Cerebellar cortex (tissue), 1 donor: ENCODE measurements at places on chromosomes 5 and 9.

DNA sequence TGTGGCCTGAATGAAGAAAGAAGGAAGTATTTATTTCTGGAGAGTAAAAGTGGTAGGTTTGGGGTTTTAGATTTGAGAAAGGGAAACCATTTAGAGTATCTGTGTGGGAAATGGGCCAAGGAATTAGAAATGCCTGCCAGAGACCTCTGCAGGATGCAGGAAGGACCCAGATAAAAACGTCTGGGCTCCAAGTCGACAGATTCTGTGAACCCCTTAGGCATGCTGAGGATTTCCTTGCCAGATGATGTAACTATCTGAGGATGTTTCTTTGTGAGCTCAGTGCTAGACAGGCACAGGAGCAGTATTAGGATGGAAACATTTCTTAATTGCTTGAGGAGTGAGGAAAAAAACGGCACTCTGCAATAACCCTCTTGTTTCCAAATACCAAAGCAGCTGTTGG is 251.8 kb upstream of the DMRT1 start:
- DNase-seq, result peak; percentile 55

DNA sequence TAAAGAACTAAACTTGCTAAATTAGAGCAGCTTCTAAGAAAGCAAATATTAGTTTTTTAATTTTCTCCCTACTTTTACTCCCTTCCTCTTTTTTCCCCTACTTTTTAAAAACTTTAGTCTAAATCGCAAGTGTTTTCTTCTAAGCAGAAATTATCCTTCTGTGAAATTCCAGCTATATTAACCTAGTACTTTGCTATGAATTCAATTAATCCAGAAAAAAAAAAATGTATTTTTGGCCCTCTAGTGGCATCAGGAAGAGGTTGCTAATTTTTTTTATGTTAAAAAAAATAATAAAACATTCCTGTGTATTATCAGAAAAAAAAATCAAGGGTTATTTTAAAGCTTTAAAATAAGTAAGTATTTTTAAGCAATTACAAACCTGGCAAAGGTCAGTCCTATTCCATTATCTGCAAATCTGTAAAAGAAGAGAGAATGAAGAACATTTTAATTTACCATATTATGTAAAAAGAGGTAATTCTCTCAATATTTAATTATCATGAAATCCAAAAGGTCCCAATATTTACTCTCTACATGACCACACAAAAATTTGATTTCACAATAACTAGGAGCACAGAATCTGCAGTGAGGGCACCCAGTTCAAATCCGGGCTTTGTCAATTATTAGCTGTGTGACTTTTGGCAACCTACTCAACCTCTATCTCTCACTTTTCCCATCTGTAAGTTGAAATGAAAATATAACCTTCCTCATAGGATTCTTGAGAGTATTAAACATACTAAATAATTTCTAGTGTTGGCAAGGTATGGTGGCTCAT is 52.0 kb downstream of the CEMIP2 start:
- DNase-seq, result no peak

GRCh38 chr5:18281947-18282581 is 647.8 kb downstream of the TAF11L14 start:
- peak; percentile 69 for DNase-seq

- DNase-seq, result peak; percentile 65
Measured at GRCh38 chr5:132812123-132812765, 858 bp upstream of the SOWAHA start.

GRCh38 chr5:122392824-122393223 is 80.8 kb downstream of the SNCAIP start:
- DNase-seq, result no peak

DNA sequence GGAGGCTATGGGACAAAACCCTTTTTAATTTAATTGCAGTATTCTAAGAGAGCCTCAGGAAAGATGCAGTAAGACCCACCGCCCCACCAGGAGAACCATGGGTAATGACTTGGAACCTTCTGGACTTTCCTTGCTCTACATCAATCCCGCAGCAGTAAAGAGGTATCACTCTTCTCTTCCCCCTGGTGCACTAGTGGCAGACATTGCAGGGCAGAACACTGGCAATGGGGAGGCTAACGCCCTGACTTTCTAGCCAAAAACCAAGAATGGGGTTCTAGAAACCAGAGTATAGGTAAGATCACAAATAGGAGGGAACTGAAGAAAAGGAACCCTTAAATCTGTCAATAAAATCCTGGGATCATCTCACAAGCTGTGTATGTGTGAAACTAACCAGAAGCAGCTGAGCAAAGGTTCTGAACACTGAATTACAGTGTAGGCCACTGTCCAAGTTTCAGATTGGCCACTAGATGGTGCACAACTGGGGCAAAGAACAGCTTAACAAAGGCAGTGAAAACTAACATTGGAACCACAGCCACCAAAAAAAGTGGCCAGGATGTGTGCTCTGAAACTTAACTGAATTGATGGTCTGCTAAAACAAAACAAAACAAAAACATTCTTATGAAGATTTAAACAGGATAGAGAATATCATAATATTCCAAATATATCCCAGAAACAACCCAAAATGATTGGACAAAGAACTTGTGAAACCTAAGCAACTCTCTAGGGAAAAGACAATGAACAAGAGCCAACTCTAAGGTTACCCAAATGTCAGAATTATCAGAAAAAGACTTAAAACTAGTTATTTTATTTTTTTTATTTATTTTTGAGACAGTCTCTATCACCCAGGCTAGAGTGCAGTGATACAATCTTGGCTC is 6.6 kb upstream of the FAM151B start:
- peak; percentile 58 for DNase-seq

DNA sequence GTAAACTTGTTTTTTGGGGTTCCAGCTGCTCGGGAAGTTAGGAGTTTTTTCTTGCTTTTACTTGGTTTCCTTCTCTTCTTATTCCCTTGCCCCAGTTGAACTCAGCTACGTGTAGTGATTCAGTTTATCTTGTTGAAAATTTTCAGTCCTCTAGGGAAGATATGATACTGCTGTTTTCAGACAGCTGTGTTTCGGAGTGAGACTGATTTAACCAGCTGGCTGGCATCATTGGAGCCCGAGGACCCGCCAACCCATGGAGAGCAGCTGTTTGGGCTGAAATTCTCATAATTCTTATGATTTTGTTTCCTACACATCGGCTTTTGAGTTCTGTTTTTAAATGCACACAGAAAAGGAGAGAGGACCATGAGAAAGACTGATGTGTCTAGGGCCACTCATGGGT is 271.5 kb downstream of the NR3C1 start:
- DNase-seq, result no peak

- no peak for DNase-seq
Measured at GRCh38 chr5:170263906-170264305, 31.1 kb downstream of the C5orf58 start.

DNA sequence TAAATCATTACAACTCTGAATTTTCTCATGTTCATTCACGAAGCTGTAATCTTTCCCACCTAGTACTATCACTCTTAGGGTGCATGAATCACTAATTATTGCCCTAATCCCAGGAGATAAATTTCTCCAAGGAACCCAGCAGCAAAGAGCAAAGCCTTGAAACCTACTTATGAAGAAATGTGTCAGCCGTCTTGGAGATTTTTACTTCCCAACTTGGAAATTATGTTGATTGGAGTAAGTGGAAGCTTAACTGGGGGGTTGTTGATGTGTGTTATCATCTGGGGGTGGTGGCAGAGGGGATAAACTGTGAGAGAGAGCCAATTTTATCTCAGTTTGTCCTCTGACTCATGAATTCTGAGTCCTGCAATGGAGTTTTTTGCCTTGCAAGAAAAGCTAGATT is 440.5 kb upstream of the WWC1 start:
- no peak for DNase-seq

- DNase-seq, result no peak
Measured at GRCh38 chr9:132026932-132027585, 52.6 kb downstream of the MED27 start.

- DNase-seq, result peak; percentile 92
Measured at GRCh38 chr9:127968700-127969383, 11.9 kb downstream of the EEIG1 start.

GRCh38 chr9:88936132-88936531 is 55.1 kb upstream of the S1PR3 start:
- no peak for DNase-seq

- DNase-seq, result no peak
Measured at GRCh38 chr5:144484124-144484897, 313.6 kb downstream of the KCTD16 start.

DNA sequence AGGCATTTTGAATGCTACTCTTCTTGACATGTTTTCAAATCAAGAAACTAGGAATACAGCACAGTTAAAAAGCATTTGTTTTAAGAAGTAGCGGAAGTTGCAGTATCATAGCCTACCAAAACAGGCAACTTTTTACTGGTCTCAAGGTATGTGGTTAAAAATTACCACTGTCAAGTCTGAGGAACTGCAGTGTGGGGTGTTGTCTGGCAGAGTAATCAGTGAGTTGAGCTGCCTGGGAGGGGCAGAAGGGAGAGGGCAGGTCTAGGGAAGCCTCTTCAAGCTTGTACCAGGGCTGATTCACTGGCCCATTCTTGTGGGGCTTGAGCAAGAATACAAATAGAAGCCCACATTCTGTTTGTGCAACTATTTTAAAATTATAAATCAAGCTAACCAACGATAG is 42.4 kb upstream of the SV2C start:
- no peak for DNase-seq

DNA sequence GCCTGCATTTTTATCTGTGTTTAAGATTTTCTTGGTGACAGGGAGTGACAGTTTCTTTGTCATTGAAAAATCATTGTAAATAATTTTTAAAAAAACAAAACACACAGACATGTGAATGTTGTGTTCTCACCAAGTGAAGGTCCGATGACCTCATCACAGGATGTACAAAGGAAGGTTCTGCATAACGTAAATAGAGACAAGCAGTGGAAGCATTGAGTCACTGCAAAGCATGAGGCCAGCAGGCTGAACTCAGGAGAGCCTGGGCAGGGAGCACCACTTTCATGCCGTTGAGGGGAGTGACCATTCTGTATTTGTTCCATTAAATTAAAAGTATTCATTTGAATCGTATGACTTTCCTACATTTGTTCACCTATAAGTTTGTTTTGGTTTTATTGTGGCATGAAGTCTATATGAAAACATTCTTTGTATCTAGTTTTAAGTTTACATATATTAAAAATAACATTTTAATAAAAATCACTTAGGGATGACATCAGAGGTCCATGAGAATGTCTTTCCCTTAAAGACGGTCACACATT is 70.4 kb upstream of the TLE1 start:
- no peak for DNase-seq

GRCh38 chr5:55030676-55031369 is 6.8 kb downstream of the GZMK start:
- no peak for DNase-seq

DNA sequence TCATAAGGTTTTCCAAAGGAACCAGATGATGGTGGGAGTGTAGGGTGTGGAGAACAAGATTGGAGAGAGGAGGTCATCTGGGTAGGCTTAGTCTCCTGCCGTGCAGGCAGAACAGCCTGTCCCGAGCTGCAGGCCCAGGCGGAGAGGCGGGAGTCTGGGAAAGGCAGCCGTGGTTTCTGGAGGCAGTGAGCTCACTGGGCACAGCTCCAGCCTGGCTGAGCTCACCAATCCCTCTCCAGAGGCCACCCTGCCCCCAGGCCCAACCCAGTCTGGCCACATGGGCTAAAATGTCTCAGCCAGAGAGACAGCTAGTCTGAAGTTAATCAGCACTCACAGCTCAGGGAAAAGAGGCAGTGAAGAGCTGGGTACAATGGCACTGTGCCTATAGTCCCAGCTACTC is 12.3 kb downstream of the P4HA2 start:
- peak; percentile 94 for DNase-seq

GRCh38 chr9:93198838-93199625 is 15.1 kb downstream of the WNK2 start:
- no peak for DNase-seq

DNA sequence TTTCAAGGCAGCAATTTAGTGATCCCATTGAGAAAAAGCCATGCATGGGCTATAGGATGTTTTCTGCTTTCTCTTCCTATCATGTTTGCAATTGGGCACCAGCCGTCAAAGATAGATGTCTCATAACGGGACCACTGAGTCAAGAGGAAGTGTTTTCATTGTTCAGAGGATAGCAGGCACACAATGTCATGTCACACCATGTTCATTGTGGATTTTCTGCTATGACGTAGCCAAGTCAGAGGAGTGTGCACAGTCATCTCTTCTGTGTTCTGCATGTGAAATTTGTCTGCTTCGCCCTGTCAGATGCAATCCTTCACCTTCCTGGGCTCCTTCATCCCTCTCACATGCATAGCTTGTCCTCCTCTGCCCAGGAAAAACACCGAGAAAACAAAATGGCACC is 106.0 kb downstream of the CD180 start:
- no peak for DNase-seq

DNA sequence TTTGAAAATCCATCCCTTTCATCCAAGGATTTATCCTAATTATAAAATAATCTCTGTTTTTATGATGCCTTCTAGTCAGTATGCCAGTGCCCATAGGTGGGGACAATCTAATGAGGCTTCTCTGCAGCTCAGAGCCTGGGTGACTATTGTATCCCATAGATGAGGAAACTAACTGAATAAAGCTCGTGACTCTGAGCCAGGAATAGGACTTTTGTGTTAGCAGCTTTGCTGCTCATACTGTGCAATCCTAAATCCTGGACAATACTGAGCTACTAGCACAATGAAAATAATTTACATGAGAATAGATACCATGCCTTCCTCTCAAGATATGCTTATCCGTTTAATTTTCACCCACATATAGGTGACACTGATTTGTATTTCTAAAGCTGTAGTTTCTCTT is 443.0 kb downstream of the PLK2 start:
- DNase-seq, result no peak

GRCh38 chr5:125408448-125409233 is 662.2 kb upstream of the ZNF608 start:
- peak; percentile 59 for DNase-seq

DNA sequence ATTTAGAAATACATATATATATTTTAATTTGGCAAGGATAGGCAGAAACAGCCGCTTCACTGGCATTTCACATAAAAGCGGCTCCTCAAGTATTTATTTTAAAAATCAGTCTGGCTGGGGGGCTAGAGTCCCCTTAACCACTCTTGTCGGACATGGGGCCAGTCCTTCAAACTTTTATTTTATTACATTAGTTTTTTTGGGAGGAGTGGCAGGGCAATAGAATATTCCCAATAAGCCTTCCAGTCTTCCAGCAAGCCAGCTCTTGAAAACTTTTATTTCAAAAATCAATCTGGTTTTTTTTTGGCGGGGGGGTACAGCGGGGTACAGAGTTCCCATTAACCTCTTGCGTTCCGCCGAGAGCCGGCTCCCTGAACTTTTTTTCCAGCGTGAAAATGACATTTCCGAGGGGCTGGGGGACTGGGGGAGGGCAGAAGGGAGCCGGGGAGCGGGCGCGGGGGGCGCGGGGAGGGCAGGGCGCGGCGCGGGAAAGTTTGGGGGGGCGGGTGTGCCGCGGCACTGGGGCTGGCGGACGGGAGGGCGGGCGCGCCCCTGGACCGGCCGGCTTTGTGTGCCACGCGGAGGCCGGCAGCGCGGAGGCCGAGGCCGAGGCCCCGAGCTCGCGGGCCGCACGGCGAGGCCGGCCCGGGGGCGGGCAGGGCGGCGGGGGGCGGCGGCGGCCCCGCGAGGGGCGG is 504 bp upstream of the ZNF618 start:
- DNase-seq, result no peak

GRCh38 chr5:64834037-64834436 is 65.3 kb downstream of the CWC27 start:
- no peak for DNase-seq

GRCh38 chr5:122770477-122770876 is 4.4 kb upstream of the SNX2 start:
- DNase-seq, result no peak
